ENCODE measurements at places on chromosomes 12 and 14. TPM values are rescaled to one million over a fixed set of nuclear protein-coding genes. Genes with fewer than 3 reads are reported as not detected.

DNA sequence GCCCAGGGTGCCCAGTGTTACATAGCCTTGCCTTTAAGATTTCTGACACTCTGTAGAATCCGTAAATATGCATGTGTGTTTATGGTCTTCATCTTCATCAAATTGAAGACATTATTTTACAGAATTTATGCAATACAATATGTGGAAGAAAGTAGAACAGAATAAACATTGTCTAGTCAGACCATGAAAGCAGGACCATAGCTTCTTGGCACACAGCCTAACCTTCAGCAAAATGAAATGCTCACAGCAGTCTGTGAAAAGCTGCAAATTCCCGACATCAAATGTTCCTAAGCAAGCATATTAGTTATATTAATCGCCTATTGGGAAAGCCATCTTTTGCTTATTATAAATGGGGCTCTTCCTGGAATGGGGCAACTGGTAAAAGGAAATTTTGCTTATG is 111.3 kb upstream of the GARIN2 start:
- DNase-seq = no peak
- no peak overlapping the region for H3K27ac ChIP-seq
- no peak overlapping the region for H3K4me3 ChIP-seq
- no peaks in the 10 kb centered on the region for H3K27me3 ChIP-seq
- peaks cover 3% of the 10 kb centered on the region for H3K36me3 ChIP-seq

GRCh38 chr14:56810836-56811592 is 735 bp upstream of the OTX2 start:
- no peak for DNase-seq
- peaks cover 2% of the 10 kb centered on the region for H3K36me3 ChIP-seq
- peaks cover 68% of the 10 kb centered on the region for H3K27me3 ChIP-seq
- no peak overlapping the region for H3K27ac ChIP-seq
- peak overlapping the region; percentile 2 for H3K4me3 ChIP-seq
- peaks cover 23% of the 10 kb centered on the region for H3K4me1 ChIP-seq

Gene REP15
- total RNA-seq = not detected

DNA sequence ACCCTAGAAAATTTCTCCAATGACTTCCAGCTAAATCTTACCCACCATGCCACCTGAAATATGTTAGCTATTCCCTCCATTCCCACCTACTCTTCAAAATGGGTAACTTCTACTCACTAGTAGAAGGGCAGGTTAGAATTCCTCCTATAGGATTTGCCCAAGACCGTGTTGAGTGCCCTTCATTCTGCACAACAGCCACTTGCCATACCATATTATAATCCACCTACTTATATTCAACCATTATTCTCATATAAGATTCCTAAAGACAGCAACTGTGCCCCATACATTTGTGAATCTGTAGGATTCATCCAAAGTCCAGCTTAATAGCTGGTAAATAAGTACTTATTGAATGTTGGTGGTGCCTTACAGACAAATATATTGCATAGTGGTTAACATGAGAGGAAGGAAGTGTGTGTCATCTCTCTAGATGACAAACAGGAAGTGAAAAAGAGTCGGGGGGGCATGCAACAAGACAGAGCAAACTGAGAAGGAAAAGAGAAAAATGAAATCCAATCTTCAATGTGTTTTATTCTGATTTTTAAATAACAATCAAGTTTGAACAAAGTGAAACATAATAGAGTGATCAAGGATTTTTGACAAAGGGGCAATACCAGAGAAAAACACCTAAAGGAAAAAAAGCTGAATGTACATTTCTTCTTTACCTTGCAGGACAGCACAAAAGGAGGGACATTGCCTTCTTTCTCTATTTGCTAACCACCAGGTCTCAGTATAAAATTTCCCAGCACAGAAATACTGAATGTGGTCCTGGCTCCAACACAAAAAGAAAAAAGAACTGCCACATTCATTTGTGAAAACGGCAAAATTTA is 389.3 kb upstream of the USP15 start:
- no peak overlapping the region for H3K4me3 ChIP-seq
- H3K27me3 ChIP-seq = no peaks in the 10 kb centered on the region
- no peak overlapping the region for H3K27ac ChIP-seq
- DNase-seq = no peak

Gene AQP6
- not detected for total RNA-seq

GRCh38 chr14:34093883-34094282 is 143.0 kb upstream of the EGLN3 start:
- DNase-seq = no peak
- no peak overlapping the region for H3K4me3 ChIP-seq
- H3K27me3 ChIP-seq = no peaks in the 10 kb centered on the region
- peaks cover 3% of the 10 kb centered on the region for H3K4me1 ChIP-seq
- H3K27ac ChIP-seq = no peak overlapping the region

Measured in activated CD4-positive, alpha-beta T cell treated with anti-CD3 and anti-CD28 coated beads for 36 hours (primary cell).